ENCODE measurements at places on chromosomes 7 and 10. TPM values are rescaled to one million over a fixed set of nuclear protein-coding genes. Genes with fewer than 3 reads are reported as not detected.

WDFY4 gene
- total RNA-seq, result 26.5 TPM

TMEM176A gene
- total RNA-seq, result 63.7 TPM

FKBP6 gene
- total RNA-seq, result not detected

CCL24 gene
- 4.8 TPM for total RNA-seq

ADAMTS14 gene
- total RNA-seq, result 0.55 TPM

ZKSCAN1 gene
- 57.5 TPM for total RNA-seq

SLC26A4 gene
- 1.0 TPM for total RNA-seq

RBM20 gene
- 0.41 TPM for total RNA-seq

ZNF804B gene
- not detected for total RNA-seq

CDHR3 gene
- 1.4 TPM for total RNA-seq

IFIT1B gene
- not detected for total RNA-seq

DNA sequence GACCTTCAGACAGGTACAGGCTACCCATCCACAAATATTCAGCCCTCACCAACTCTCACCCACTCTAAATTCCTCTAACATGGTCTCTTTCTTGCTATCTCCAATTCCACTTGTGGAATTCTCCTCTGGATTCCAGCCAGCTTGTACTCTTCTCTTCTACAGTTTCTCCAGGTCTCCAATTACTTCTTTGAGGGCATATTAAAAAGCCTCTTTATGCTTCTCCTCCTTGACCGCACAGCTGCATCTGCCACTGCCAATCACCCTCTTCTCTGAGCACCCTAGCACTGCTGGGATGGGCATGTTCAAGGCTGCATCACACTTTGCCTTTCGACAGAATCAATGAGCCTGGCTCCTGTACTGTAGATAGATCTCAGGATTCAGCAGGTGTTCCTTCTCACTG, 101.5 kb upstream of the ANKRD1 start:
- no peaks in the 10 kb centered on the region for H3K36me3 ChIP-seq
- peaks cover 8% of the 10 kb centered on the region for H3K4me1 ChIP-seq
- DNase-seq, result no peak
- H3K27ac ChIP-seq, result peak overlapping the region; percentile 36
- H3K27me3 ChIP-seq, result no peaks in the 10 kb centered on the region

GRCh38 chr10:48981310-48981907, 41.8 kb upstream of the LRRC18 start:
- H3K27me3 ChIP-seq, result no peaks in the 10 kb centered on the region
- no peak overlapping the region for H3K27ac ChIP-seq
- peak; percentile 81 for DNase-seq
- no peak overlapping the region for H3K4me3 ChIP-seq
- peaks cover 11% of the 10 kb centered on the region for H3K4me1 ChIP-seq

GRCh38 chr10:124992462-124993344, 50.8 kb downstream of the ZRANB1 start:
- H3K4me3 ChIP-seq, result no peak overlapping the region
- H3K27me3 ChIP-seq, result no peaks in the 10 kb centered on the region
- H3K4me1 ChIP-seq, result no peaks in the 10 kb centered on the region
- no peak overlapping the region for H3K27ac ChIP-seq

GRCh38 chr7:126040114-126041045, 1110.8 kb upstream of the POT1 start:
- no peaks in the 10 kb centered on the region for H3K36me3 ChIP-seq
- no peak overlapping the region for H3K4me3 ChIP-seq
- H3K4me1 ChIP-seq, result no peaks in the 10 kb centered on the region
- no peak for DNase-seq
- no peaks in the 10 kb centered on the region for H3K27me3 ChIP-seq

DNA sequence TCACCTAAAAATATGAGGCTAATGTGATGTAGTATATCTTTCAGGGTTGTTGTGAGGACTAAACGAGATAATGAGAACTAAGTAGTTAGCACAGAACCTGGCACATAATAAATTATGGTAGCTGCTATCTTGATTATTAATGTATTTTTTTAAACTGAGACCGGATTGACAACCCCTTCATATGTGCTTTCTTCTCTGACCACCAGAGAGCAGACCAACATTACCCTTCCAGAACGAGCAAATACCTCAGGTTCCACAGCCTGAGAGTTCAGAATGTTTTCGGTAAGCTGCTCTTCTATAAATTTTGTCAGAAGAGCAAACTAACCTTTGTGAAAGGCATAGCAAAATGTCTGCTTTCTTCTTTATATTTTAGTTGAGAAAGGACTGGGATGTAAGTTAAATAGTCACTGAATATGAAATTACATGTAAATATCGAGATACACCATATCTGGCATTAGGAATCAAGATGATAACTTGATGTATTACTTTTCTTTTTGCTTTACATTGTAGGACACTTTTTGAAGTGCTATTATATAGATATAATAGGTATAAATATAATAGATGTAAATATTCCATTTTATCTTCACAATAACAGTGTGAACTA, 13.6 kb upstream of the BPGM start:
- H3K27me3 ChIP-seq, result no peaks in the 10 kb centered on the region
- H3K36me3 ChIP-seq, result no peaks in the 10 kb centered on the region
- peaks cover 12% of the 10 kb centered on the region for H3K4me1 ChIP-seq
- H3K27ac ChIP-seq, result no peak overlapping the region
- no peak overlapping the region for H3K4me3 ChIP-seq

GRCh38 chr7:160958-161725, 31.2 kb upstream of the FAM20C start:
- peaks cover 7% of the 10 kb centered on the region for H3K4me1 ChIP-seq
- peak; percentile 45 for DNase-seq
- H3K27ac ChIP-seq, result no peak overlapping the region
- H3K27me3 ChIP-seq, result no peaks in the 10 kb centered on the region
- no peaks in the 10 kb centered on the region for H3K36me3 ChIP-seq
- H3K4me3 ChIP-seq, result no peak overlapping the region

DNA sequence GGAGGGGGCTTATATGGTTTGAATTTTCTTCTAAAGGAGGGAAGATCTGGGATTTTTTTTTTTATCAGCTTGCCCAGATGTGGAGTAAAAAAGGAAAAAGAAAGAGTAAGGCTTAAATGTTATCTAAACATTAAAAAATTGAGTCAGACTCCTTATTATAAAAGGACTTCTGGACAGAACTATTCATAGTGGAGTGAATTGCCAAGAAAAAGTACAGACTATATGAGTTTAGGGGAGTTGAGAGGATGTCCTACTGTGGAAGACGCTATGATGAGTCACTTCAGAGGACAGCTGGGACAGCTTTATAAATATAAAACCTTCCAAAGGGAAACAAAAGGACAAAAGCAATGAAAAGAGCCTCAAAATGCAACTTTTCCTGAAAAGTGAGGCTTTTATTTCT, 73.0 kb downstream of the TFPI2 start:
- no peak for DNase-seq
- no peak overlapping the region for H3K4me3 ChIP-seq
- no peaks in the 10 kb centered on the region for H3K4me1 ChIP-seq
- H3K27ac ChIP-seq, result no peak overlapping the region
- no peaks in the 10 kb centered on the region for H3K36me3 ChIP-seq
- no peaks in the 10 kb centered on the region for H3K27me3 ChIP-seq

DNA sequence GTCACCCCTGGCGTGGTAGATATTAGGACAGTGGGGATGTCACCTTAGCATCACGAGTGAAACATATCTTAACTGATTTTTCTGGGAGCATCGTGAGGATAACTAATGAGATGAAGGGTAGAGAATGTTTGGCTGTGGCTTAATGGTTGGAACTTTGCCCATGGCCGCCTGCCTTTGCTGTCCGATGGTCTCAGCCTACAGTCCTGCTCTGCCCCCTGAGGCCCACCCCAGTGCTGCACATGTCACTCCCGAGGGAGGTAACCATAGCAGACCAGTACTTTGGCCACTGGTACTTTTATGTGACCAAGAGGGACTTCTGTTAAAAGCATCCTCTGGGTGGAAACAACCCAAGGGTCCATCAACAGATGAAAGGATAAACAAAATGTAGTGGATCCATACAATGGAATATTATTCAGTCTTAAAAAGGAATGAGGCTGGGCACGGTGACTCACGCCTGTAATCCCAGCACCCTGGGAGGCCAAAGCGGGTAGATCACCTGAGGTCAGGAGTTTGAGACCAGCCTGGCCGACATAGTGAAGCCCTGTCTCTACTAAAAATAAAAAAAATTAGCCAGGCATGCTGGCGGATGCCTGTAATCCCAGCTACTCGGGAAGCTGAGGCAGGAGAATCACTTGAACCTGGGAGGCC, 58.4 kb downstream of the TACR2 start:
- peaks cover 39% of the 10 kb centered on the region for H3K4me1 ChIP-seq
- no peak for DNase-seq
- no peaks in the 10 kb centered on the region for H3K27me3 ChIP-seq
- H3K4me3 ChIP-seq, result no peak overlapping the region
- no peaks in the 10 kb centered on the region for H3K36me3 ChIP-seq
- H3K27ac ChIP-seq, result no peak overlapping the region

DNA sequence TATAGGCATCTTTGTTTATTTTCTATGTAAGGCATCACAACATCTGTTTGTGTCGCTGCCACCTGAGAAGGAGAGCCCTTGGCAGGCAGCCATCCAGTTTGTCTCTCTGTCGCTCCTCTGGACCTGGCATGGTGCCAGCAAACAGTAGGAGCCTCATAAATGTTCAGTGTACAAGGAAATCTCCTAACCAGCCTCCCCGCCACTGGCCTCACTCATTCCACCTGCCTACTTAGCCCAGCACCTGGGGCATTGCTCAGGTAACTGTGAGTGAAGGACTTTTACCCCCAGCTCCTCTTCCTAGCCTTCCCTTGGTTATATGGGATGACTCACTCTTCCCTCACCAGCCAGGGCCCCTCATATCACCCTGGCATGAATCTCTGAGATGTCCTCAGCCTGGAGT, 61.7 kb upstream of the NPTX2 start:
- no peaks in the 10 kb centered on the region for H3K36me3 ChIP-seq
- H3K4me1 ChIP-seq, result no peaks in the 10 kb centered on the region
- no peak overlapping the region for H3K4me3 ChIP-seq
- peak; percentile 35 for DNase-seq
- H3K27ac ChIP-seq, result no peak overlapping the region
- no peaks in the 10 kb centered on the region for H3K27me3 ChIP-seq

- H3K4me1 ChIP-seq, result peaks cover 31% of the 10 kb centered on the region
- no peak for DNase-seq
- H3K36me3 ChIP-seq, result peaks cover 13% of the 10 kb centered on the region
- no peak overlapping the region for H3K4me3 ChIP-seq
- H3K27ac ChIP-seq, result peak overlapping the region; percentile 31
These were observed 266.9 kb downstream of the TNS3 start for GRCh38 chr7:47314728-47315607.

DNA sequence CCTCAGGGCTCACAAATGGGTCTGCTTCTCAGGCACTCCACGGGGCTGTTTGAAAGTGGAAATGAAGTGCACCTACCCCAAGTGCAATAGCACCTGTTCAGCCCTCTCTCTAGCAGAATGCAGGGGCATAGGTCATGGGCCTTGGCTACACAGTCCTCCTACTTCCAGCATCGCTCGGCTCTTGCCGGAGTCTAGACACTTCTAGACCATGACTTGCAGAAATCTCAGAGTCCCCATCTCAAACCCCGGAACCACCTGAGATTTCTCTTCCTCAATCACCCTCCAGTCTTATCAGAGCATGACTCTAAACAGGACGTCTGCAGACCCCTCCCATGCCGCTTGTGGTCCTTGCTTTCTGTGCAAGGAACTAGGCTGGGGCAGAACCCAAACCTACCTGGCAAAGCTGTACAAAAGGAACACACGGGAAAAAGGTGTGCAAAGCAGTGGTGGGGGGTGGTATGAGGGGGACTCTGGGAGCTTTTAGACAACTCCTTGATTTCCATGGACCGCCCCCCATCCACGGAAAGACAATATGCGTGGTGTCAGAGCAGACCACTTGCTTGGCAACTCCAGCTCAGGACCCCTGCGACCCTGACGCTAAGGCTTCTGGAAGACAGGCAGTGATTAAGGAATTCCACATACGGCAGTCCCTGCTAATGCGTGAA, 13.8 kb downstream of the TMEM273 start:
- no peak for DNase-seq
- no peaks in the 10 kb centered on the region for H3K36me3 ChIP-seq
- no peak overlapping the region for H3K27ac ChIP-seq
- no peak overlapping the region for H3K4me3 ChIP-seq
- H3K27me3 ChIP-seq, result no peaks in the 10 kb centered on the region
- H3K4me1 ChIP-seq, result peaks cover 20% of the 10 kb centered on the region

GRCh38 chr7:11570922-11571550, 261.0 kb downstream of the THSD7A start:
- H3K36me3 ChIP-seq, result no peaks in the 10 kb centered on the region
- no peak overlapping the region for H3K27ac ChIP-seq
- no peak overlapping the region for H3K4me3 ChIP-seq
- H3K4me1 ChIP-seq, result no peaks in the 10 kb centered on the region
- H3K27me3 ChIP-seq, result no peaks in the 10 kb centered on the region
- no peak for DNase-seq

- no peak overlapping the region for H3K27ac ChIP-seq
- no peaks in the 10 kb centered on the region for H3K36me3 ChIP-seq
- H3K27me3 ChIP-seq, result no peaks in the 10 kb centered on the region
- DNase-seq, result no peak
- H3K4me1 ChIP-seq, result no peaks in the 10 kb centered on the region
These were observed 112.4 kb downstream of the ANKRD26 start for GRCh38 chr10:26987851-26988250.

DNA sequence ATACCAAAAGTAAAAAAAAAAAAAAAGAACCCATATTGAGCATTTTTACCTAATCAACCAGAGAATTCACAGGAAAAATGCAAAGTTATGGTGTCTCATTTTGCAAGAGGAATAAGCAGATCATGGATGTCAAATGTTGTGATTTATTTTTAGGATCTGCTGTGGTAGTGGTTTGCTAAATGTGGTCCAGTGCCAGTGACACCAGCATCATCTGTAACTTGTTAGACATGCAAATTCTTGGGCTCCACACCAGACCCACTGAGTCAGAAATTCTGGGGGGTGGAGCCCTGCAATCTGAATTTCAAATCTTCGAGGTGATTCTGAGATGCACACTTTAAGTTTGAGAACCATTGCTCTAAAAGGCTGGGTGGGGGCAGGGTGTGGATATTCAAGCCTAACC, 30.1 kb upstream of the ZEB1 start:
- no peak overlapping the region for H3K4me3 ChIP-seq
- no peaks in the 10 kb centered on the region for H3K4me1 ChIP-seq
- H3K36me3 ChIP-seq, result no peaks in the 10 kb centered on the region
- H3K27me3 ChIP-seq, result no peaks in the 10 kb centered on the region

- peaks cover 14% of the 10 kb centered on the region for H3K4me1 ChIP-seq
- no peaks in the 10 kb centered on the region for H3K27me3 ChIP-seq
- DNase-seq, result peak; percentile 82
These were observed 25.8 kb upstream of the TMEM120A start for GRCh38 chr7:76020031-76020714.

DNA sequence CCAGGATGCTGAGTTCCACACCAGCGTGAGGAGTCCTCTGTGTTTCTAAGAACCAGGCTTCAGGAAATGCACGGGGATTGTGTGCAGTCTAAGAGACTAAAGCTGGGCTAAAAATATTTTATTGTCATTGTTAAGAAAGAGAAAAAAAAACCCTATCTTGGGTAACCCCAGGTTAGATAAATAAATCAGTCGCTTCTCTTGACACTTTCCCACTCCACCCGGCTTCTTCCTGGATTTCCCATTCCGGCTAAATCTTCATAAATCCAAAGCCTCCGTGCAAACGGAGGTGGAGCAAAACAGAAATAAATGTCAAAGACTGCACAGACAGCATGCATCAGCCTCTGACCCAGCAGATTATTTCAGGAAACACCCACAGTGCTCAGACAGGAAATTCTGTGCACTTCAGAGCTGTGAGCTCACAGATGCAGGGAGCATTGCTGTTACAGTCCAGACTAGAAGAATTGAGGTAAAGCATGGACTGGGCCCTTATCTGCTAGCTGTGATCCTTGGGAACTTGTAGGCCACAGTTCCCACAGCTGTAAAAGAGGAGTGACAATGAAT, 44.8 kb upstream of the GRID1 start:
- H3K36me3 ChIP-seq, result no peaks in the 10 kb centered on the region
- peaks cover 4% of the 10 kb centered on the region for H3K27me3 ChIP-seq
- H3K4me3 ChIP-seq, result no peak overlapping the region
- peaks cover 13% of the 10 kb centered on the region for H3K4me1 ChIP-seq
